Activated naive CD8-positive, alpha-beta T cell treated with anti-CD3 and anti-CD28 coated beads for 36 hours (primary cell): ENCODE measurements at places on chromosomes 4 and X. TPM values are rescaled to one million over a fixed set of nuclear protein-coding genes. Genes with fewer than 3 reads are reported as not detected.
A peak's percentile ranks its signal among the peaks of the same experiment; 100 is the strongest.

DNA sequence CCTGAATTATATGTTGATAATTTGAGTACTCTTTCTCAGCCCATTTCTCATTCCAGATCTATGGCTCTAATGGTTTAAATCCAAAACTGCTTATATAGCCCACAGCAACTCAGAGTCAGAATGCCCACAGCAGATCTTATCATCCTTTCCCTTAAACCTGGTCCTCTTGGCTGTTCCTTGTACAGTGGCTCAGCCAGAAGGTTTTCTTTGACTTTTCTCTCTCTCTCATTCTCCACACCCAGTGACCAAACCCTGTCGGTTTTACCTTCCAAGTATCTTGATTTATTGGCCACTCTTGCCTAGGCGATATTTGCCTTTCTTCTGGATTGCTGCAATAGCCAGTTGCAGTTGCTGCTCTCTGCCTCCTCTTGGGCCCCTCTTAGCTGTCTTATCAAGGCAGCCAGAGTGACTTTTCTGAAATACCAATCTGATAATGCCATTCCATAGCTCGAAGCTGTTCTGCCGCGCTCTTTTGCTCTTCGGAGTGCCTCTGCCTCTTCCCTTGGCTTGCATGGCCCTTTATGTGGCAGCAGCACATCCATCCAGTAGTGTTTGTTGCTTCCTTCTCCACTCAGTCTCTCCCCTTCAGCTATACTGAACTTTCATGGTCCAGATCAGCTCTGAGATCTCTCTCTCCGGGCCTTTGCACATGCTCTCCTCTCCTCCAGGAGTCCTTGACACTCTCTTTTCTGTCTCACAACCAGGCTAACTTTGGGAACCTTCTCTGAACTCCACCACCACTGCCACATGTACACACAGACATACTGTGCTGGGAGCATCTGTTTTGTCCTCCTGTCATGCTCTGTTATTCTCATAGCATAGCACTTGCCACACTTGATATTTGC is 11.8 kb downstream of the GAB1 start:
- DNase-seq: no peak

- no peak for DNase-seq
Observed at GRCh38 chr4:154234576-154234975, 257.0 kb downstream of the DCHS2 start.

DNA sequence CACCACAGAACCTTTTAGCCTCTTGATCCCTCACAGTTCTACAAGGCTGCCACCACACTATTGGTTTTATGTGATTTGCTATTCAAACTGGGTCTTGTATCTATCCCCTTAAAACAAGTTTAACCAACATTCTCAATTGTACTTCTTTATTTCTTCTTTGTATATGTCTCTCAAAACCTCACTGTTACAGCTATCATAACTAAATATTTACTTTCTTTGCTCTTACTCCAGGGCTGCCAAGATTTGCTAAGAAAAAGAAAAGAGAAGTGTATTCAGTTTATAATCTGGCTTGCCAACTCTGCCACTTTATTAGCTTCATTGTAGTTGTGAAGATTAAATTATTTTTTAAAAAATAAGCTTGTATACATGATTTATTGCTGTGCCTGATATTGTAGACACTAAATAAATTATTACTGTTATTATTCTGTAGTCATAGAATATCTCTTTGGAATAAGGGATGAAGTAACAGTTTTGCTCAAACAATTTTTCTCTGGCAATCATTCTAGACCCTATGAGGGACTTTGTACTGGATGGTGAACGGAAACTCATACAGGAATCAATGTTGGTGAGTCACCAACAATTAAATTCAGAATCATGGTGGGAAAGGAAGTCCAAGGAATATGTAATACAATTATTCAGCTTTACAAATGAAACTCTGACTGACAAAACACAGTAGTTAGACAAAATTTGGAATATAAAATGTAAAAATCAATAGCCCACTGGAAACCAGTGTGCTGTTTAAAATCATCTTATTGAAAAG is 127.1 kb upstream of the DCAF8L1 start:
- no peak for DNase-seq

DNA sequence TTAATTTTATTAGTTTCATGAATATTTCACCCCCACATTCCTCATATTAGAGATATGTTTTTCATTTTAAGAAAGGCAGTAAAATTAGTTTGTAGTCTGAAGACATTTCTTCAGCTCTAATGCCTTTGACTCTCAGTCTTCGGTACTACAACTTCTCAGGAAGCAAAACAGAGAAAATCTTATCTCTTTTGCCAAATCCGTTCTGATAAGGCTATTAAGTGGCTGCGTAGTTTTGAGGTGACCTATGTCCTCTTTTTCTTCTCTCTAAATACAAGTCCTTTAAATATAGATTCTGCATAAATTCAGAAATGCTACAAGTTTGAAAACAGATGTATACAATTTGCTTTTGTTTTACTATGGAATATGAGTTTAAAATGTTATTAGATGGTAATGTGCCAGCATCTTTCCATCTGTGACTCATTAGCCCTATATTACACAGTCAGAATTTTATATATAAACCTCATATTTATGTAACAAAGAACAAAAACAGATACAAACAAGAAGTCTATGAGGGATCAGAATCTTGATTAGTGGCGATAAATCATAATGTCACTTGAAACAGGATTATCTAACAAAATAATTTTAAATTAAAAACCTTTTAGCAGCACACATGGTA is 181.2 kb upstream of the ETNPPL start:
- DNase-seq: no peak

DNA sequence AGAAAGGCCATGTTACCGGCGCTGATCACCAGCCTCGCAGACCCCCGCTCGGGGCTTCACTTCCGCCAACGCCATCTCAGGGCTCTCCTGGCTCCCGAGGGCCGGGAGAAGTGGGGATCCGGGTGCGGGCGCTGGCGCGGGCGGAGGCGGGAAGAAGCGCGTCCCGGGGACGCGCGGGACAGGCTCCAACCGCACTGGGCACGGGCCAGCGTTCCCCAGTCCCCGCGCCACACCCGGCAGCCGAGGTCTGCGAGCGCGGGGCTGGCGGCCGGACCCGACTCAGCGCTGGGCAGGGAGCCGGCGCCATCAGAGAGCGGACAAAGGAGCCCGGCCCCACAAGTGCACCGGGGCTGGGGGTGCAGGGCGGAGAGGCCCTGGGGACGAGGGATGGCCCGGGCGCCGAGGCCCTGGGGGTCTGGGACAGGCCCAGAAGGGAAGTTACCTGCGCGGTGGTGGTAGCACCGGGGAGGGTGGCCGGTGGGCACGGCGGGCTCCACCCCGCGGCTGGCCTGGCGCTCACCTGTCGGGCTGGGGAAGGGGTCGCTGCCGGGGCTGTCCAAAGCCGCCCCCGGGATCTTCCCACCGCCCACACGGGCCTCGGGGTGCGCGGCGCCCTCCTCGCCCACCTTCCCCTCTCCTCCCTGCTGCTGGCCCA is 449 bp downstream of the CTPS2 start:
- DNase-seq: peak; percentile 7

- DNase-seq: no peak
Observed at GRCh38 chr4:148021686-148022085, 289.8 kb downstream of the ARHGAP10 start.

DNA sequence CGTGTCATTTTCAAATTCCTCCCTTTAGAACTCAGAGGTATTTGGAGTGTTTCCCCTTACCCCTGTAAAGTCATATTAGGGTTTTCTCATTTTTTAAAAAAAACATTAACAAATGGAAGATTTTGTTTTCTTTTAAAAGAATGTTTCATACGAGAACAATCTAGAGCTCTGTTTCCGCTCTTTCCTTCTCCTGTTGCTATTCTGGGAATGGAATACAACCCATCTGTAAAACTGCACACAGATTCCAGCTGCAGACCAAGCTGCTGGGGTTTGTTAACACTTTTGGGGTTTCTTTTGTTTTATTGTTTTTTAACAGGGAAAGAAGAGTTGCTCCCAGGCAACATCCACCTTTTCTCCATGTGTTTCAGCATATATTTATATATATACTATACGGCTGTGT is 61.3 kb downstream of the HCCS start:
- no peak for DNase-seq

DNA sequence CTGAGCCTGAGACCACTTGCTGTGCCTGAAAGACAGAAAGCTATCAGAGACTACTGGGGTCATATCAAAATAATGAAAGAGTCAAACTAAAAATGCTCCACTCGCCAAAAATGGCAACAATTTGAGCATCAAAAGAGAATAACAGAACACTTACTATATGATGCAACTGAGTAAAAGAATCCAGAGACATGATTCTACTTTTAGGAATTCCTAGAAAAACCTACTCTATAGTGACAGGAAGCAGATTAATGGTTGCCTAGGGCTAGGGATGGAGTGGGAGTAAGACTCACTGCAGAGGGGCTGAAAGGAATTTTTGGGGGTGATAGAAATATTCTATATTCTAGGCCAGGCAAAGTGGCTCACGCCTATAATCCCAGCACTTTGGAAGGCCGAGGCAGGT is 29.4 kb upstream of the SLAIN2 start:
- DNase-seq: no peak

- peak; percentile 36 for DNase-seq
Observed at GRCh38 chrX:137031517-137032340, 2.1 kb downstream of the GPR101 start.

DNA sequence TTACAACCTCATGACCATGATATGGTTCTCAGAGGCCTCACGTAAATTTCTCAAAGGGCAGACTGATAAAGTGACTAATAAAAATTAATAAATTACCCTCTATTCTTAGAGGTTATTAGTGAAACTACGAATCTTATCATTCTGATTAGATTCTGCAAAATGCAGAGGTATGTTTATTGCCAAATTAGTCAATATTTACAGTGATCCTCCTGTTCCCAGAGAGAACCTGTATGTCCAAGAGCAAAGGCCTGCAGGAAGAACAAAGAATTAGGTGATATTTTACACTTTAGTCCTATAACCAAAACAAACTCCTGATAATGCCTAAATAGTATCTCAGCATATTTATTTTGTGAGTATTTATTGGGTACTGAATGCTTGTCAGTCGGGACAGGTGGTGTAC is 58.1 kb downstream of the FAM13A start:
- no peak for DNase-seq

- no peak for DNase-seq
Observed at GRCh38 chrX:154840856-154841255, 6.4 kb upstream of the SMIM9 start.

The CCNA2 gene
- total RNA-seq: 127 TPM

The TLR6 gene
- total RNA-seq: 4.4 TPM

The MYOZ2 gene
- not detected for total RNA-seq

The PABPC1L2B gene
- not detected for total RNA-seq

The USP17L29 gene
- not detected for total RNA-seq

The SYTL4 gene
- total RNA-seq: not detected
